ENCODE measurements at places on chromosomes 3 and 15.

DNA sequence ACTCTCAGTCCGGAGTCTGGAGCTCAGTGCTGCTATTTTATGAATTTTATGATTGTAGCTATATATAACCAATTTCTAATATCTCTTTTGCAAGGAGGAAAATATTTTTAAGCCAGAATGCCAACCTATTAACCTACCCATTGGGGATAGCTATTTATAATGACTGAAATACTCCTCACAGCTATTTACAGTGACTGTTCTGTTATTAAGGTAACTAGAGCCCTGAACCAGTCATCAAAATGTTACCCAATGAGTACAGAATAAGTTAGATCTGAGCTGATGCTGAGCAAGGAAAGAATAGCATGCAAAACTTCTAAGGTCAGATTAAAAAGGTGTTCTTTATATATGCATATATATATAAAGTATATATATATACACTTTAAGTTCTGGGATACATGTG, 79.6 kb upstream of the PPP2R3A start:
- no peak for DNase-seq

- DNase-seq, result no peak
Measured at GRCh38 chr3:11045536-11045935, 53.0 kb downstream of the SLC6A1 start.

DNA sequence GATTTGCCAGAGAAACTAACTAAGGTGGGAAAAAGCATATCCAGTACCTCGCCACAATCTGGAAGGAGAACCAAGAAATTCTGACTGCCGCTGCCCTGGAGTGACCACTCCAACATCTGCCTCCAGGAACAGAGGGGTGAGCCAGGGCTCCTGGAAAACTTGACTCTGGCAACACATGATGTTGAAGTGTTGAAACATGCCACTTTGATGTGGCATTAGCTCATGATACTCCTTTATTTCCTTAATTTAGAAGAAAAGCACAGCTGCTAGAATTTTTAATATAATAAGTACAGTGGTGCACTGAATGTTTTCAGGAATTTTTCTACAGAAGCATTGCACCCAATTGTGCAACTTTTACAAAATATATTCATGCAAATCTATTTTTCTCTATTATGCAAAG, 109.9 kb upstream of the BCL6 start:
- no peak for DNase-seq

- DNase-seq, result no peak
Measured at GRCh38 chr15:34754171-34754601, 612 bp downstream of the GJD2 start.

- DNase-seq, result no peak
Measured at GRCh38 chr3:31277582-31277981, 255.1 kb upstream of the STT3B start.

DNA sequence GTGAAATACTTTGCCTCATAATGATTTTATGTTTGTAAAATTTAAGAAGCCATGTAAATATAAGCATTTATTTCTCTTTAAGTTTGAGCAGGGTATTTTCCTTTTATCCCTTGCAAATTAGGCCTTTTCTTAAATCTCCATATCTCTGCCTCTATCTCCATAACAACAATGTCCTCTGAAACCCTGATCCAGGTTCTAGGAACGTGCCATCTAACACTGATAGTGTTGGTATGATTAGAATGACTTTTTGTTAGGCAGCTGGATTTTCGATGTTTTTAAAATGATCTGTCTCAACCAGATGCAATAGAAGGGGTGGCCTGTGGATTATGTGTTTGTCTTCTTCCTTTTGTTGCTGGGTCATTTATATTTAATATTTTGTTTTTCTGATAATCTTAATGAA, 77.9 kb downstream of the TRPC1 start:
- DNase-seq, result no peak
